ENCODE measurements at places on chromosomes 12 and 14.

GRCh38 chr14:22152903-22153302 is 436.1 kb downstream of the DAD1 start:
- DNase-seq: no peak

DNA sequence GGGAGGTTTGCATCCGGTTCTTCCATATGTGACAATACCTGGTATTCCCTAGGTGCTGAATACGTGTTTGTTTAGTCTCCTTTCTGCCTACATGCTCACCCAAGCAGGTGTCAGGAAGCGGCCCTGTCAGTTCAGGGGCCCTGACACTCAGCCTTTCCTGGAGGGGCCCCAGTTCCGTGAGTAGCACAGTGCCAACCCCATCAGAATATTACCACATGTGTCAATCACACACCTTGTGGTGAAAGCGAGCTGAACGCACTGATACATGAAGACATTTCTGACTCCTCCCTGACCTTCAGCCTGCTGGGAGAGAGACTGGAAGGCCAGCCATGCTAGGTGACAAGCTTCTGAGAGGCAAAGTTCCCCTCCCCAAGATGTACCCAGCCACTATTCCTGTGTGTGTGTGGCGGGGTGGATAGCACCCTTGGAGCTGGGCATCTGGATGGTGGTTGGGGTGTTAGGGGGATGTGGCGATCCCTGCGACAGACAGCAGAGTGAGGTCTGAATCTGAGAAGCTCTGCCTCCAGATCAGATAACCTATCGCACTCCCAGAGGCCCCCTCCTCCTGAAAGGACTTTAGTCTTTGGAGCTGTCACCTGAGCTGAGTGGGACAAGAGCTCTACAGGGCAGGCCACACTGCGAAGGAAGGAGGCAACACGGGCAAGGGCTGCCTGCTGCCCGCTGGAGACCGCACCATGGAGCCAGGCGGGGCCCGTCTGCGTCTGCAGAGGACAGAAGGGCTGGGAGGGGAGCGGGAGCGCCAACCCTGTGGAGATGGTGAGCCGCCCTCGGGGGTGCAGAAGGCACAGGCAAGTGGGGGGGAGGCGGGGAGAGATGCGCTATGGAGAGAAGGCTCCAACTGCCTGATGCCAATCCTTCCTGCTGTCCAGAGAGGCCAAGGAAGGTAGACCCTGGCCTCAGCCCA is at the start of gene SOAT2:
SOAT2 (plus strand) TSS at position 604 of the 925 bp plus-strand sequence; CDS start at position 696, 92 bp downstream.
- DNase-seq: no peak

- DNase-seq: no peak
These were observed 165.5 kb downstream of the KIF21A start for GRCh38 chr12:39277416-39277815.

DNA sequence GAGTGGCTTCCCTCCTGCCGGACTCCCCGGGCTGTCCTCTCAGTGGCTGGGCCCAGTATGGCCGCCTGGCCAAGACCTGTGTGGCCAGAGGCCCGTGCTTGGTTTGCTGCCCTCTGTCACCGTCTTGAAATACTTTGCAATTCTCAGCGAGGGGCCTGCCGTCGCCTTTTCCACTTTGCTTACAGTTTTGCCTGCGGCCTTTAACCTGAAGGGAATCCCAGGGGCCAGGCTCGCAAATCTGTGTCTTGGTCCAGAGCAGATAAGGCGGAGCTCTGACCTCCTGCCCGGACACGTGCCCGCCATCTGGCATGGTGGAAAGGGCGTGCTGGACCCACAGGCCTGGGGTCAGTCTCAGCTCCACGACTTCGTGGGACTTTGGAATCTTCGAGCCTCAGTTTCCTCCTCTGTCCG is 10.9 kb upstream of the AMN start:
- no peak for DNase-seq

GRCh38 chr14:96953087-96953874 is 156.1 kb downstream of the VRK1 start:
- DNase-seq: peak; percentile 24

DNA sequence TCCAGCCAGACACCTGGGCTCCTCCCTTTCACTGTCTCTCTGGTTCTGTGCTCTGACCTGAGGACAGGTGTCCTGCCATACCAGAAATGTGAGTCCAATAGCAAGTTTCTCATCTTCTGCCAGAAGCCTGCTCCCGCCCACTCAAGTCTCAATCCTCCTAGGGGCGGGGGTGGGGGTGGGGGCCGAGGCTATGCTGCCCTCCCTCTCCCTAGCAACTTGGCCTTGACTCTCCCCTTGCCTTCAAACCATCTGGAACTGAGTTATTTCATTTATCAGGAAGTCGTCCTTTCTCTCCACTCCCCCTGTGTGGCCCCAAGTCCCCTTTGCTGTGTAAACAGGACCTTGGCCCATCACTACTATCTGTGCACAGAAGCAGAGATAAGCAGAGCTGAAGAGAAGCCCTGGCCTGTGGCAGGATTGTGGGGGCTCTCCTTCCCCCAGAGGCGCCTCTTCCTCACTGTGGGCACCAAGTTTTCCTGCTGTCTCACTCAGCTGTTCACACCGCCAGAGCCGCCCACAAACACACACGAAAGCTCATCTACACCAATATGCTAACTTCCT is 117.1 kb downstream of the DPF3 start:
- no peak for DNase-seq

DNA sequence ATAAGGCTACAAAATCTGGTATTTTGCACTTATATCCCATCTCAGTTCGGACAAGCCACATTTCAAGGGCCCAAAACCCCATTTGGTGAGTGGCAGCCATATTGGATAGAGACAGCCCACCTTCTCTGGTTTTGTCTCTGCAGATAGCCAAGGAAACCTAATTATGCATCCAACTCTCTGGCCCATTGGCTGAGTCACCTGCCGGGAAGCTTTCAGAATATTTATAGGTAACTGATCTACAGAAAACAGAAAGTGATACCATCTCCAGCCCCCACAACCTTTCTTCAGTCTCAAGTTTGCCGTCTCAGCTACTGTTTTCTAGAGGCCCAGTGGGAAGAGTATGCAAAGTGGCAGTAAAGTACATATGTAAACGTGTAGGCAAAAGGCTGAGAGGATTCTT is 33.7 kb upstream of the PPP1CC start:
- DNase-seq: no peak

DNA sequence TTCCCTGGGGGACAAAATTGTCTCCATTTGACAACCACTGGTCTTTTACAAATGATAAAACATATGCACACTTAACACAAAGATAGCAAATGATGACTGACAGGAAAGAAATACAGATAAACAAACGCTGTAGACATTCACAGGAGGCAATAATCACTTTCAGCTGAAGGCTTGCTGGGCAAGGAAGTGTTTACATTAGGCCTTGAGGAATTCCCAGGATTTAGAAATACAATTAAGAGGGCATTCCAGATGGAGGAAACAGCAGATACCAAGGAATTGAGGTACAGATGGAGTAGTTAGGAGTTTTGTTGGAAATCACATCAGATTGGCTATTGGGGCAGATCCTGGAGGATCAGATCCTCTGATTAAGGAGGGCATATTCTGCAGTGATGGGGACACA is 93.9 kb downstream of the DYRK2 start:
- DNase-seq: no peak

GRCh38 chr14:83379436-83379835 is 1845.8 kb upstream of the SEL1L start:
- DNase-seq: no peak

- DNase-seq: no peak
These were observed 74.3 kb upstream of the PLEKHG7 start for GRCh38 chr12:92628476-92628875.

DNA sequence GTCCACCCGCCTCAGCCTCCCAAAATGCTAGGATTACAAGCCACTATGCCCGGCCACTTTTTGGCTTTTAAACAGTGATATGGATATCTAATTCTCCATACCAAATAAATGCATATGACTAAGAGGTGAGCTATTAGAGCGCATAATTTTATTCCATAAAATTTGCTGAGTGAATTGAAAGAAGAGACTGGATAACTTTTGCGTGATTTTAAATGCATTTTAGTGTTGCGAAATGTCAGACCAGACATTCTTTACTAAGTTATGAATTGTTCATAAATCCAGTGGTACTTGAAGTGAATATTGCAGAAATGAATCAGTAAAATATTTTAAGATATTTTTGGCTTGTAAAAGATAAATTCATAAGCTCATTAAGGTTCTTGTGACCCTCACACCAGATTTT is 50.9 kb upstream of the DIP2B start:
- no peak for DNase-seq

DNA sequence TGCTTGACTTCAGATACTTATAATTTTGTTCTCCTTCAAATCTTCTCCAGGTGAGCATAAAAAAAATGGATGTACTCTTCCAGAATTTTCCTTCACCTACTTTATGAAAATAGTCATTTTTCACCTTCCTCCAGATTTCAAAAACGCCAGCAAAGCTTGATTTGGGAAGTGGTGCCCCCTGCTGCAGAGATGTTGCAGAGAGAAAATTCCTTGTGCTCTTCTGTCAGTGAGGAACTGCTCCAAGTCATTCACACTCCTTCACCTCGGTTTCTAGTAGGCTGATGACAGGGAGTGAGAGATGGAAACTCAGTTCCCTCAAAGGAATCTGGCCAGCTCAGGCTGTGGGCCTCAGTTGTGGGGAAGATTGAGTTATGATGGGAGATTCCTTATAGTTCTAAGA is 24.2 kb upstream of the RNASE3 start:
- DNase-seq: no peak

- DNase-seq: peak; percentile 19
These were observed 451.4 kb upstream of the PDE3A start for GRCh38 chr12:19916974-19917373.

DNA sequence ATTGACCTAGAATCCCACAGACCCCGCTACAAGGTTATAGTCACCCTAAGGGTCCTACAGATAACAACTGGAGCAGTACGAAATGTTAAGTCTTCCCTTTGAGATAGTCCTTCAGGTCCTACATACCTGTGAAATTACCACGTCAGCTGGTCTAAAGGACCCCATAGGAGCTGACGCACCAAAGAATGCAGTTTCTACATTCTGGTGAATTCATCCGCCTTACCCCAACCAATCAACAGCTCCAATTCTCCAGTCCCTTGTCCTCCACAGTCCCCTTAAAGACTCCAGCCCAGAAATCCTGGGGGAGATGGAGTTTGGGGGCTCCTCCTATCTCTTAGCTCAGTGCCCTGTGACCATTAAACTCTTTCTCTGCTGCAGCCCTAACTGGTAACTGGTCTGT is 36.2 kb upstream of the PRMT8 start:
- DNase-seq: no peak

- no peak for DNase-seq
These were observed 48.9 kb downstream of the C14orf132 start for GRCh38 chr14:96088074-96088473.

DNA sequence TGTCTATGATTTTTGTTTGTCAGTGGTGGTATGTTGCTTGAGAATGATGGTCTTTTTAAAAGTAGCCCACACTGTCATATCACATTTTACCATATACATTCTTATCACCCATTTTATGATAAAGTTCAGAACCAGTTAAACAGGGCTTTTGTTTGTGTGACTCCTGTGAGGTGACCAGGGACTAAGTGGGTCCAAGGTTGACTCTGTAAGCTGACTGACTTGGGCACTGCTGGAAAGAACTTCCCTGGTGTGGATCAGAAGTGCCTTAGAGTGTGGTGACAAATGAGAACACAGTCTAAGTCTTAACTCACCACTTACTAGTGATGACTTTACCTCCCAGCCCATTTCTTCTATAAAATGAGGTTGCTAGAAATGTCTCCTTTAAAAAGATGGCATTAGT is 52.6 kb downstream of the VRK1 start:
- no peak for DNase-seq

- DNase-seq: no peak
These were observed 14.9 kb downstream of the DCAF5 start for GRCh38 chr14:69137843-69138535.

DNA sequence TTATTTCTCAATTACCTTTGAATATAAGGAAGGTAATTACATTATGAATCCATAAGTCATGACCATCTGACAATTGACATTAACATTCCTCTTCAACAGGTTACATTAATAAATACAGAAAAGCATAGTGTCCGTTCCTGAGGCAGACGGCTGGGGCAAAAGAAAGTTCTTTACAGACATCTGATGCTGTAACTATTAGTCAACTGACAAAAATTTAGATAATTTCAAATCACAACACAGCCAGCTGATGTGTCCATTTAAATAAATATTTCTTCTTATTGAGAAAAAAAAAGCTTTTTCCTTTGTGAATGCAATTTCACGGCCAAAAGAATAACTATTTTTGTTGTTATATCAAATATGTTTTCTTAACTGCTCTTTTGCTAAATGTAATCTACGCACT is 9.2 kb upstream of the PYROXD1 start:
- DNase-seq: no peak

DNA sequence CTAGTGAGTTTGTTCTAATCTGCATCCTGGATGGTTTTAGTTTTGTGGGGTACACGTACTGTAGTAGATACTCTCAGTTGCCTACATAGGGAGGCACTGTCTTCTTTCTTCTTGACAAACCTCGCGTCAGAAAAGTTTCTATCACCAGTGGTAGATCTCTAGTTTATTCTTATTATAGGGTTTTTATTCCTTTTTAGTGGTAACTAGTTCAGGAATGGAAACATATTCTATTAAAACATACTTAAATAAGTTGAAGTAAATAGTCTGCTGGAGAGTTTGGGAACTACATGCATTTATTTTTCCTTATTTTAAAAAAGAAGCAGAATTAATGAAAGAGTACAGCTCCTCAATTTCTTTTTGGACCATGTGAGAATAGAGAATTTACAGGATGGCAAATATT is 33.6 kb upstream of the OR9K2 start:
- DNase-seq: no peak

DNA sequence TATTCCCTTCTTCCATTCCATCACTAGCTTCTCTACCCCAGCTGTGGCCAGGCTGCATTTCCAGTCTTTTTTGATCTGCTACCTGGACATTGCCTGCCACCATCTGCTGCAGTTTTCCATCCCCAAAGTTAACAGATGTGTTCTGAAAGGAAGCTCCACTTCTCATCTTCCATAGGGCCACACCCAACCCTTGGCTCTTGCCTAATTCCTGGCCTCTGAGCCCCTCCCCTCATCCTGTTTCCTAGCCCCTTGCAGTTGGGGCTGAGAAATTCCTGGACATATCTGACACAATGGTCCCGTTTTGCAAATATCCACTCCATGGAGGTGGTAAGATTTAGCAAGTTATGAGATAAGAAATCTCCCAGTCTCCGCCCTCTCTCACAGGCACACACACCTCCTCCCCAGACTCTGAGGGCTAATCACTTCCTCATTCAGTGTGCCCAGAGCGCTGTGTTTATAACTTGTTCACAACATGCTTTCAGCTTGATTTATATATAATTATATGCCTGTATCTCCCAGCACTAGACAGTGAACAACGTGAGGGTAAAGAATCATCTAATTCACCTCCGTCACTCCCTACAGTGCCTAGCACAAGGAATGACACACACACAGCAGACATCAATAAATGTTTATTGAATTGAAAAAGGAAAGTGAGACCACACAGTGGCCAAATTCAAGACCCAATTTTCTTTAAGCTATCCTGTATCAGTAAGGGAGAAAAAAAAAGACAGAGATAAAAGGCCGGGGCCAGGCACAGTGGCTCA is 13.4 kb downstream of the SMUG1 start:
- DNase-seq: no peak

GRCh38 chr14:23206422-23207145 is 23.1 kb upstream of the SLC7A8 start:
- DNase-seq: no peak

GRCh38 chr12:96223411-96224218 is 29.4 kb downstream of the ELK3 start:
- DNase-seq: no peak

- DNase-seq: no peak
These were observed 12.0 kb downstream of the NGDN start for GRCh38 chr14:23481362-23481970.

All from COR-L47 (cell line).